ENCODE measurements at places on chromosomes 1 and 21.
A peak's percentile ranks its signal among the peaks of the same experiment; 100 is the strongest.

DNA sequence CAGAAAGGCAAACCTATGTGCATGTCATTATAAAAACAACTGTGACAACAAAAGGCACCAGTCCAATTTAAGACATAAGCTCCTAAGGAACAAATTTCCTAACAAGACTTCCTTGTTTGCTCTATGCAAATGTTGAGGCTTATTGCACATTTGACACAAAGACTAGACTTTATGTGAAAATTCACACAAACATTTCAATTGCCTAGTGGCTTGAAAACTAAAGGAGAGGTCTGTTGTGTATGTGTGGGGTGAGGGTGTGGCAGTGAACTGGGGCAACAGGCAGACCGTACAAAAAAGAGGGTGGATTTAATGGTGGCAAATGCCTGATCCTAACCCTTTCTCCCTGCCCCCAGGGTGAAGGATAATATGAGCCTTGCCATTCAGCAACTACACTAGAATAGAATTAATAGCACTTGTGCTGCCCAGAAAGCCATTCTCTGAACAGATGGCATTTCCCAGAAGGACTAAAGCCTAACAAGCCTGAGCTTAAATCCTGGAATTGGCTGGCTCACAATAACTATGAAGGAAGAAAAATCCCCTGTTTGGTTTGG lies 73.9 kb downstream of the GLUL start:
- no peak for DNase-seq

- no peak for DNase-seq
These were observed 125.2 kb upstream of the ZBTB40 start for GRCh38 chr1:22326372-22326915.

DNA sequence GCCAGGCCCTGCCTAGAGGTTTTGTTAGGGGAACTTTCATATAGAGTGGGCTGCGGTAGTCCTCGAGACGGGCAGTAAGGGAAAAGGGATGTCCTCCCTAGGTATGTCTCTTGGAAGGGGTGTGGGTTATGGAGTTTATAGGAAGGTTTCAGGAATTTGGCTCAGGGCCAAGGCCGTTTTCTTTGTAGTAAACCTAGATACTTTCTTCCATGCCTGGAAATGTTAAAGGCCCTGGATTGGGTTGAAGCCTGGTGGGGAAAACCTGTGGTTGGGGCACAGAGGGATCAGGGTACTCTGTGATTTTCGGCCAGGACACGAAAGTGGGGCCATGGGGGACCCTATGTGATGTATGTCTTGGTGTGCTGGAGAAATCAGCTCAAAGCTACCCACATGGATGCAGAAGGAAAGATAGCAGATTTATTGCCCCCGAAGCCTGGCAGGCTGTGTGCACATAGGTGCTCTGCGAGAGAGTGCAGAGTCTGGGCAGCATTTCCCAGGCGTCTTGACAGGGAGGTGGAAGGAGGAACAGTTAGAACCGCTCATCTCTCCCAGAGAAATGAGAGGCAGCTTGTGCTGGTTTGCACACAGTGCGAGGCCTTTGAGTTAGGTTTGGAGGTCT lies 1.7 kb downstream of the SNAP47 start:
- DNase-seq: no peak

DNA sequence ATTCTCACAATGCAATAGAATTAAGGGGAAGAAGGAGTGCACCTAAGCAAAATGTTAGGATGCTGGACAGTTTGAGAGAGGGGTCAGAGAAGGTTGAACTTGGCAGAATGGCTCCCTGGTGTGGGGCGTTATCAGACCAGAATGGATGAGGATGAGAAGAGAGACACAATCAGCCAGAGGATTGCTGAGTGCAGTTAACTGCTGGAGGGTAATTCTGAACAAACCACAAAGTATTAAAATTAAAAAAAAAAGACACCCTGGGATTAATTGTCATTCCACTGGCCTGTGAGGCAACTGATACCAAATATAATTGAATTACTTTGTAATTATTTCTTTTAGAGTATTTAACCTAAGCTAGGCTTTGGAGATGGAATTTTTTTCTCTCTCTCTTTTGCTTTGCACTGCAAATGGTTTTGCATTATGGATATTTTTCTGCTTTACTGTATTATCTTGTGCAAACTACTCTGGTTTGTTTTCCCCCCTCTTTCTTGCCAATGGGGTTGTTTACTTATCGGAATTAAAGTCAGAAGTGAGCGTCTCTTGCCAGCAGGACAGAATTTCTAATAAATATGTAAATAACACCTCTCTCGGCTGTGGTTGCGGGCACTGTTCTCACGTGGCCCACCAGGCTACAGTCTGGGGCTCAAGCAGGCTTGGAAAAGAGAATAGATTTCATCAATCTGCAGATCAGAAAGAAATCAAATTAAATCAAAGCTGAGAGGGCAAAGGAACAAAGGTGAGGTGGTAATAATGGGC lies 572.9 kb upstream of the CAMK1G start:
- DNase-seq: no peak

DNA sequence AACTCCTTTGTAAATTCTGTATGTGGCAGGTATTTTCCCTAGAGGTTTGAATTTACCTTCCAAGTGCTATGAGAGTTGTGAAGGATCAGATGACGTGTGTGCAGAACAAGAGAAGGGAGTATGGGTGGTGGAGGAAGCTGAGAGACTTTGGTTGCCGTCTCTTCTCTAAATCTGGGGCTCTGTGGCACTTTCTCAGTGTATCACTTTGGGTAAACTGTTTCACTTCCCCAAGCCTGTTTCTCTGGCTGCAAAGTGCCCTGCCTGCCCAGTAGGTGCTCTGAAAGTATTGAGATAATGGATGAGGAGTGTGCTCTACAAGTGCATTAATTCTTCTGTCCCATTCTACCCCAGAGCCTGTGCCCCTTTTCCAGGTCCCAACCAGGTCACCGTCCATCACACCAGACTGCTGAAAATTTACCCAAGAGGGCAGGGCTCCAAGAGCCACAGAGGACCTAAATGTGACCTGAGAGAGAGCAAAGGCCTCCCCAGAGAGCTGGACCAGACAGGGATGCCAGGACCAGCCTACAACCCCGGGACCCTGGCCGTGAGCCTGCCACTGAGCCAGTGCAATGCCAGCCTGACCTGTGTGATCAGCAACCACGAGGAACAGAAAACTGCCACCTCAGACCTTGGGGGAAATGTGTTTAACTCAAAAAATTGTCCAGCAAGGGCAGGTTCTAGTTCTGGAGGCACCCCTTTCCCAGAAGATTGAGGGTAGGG lies 131.6 kb upstream of the ETV3 start:
- no peak for DNase-seq

DNA sequence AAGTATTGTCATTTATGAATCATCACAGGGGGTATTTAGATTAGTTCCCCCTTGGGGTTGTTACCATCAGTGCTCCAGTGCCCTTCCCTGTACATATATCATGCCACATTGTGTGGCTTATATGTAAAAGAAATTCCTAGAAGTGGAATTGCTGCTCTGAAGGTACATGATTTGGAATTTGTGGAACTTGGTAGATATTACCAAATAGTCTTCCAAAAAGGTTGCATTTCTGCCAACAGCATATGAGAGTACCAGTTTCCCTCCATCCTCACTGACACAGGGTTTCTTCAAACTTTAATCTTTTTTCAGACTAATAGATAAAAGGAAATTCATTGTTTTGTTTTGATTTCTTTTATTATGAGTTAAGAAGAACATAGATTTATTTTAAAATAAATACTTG lies 41.3 kb downstream of the AKNAD1 start:
- no peak for DNase-seq

- DNase-seq: peak; percentile 40
These were observed 34.1 kb downstream of the TP53BP2 start for GRCh38 chr1:223811634-223812101.

GRCh38 chr1:82621076-82621475 lies 820.3 kb downstream of the ADGRL2 start:
- no peak for DNase-seq

GRCh38 chr1:204828352-204828850 lies 42.3 kb upstream of the NFASC start:
- peak; percentile 43 for DNase-seq

DNA sequence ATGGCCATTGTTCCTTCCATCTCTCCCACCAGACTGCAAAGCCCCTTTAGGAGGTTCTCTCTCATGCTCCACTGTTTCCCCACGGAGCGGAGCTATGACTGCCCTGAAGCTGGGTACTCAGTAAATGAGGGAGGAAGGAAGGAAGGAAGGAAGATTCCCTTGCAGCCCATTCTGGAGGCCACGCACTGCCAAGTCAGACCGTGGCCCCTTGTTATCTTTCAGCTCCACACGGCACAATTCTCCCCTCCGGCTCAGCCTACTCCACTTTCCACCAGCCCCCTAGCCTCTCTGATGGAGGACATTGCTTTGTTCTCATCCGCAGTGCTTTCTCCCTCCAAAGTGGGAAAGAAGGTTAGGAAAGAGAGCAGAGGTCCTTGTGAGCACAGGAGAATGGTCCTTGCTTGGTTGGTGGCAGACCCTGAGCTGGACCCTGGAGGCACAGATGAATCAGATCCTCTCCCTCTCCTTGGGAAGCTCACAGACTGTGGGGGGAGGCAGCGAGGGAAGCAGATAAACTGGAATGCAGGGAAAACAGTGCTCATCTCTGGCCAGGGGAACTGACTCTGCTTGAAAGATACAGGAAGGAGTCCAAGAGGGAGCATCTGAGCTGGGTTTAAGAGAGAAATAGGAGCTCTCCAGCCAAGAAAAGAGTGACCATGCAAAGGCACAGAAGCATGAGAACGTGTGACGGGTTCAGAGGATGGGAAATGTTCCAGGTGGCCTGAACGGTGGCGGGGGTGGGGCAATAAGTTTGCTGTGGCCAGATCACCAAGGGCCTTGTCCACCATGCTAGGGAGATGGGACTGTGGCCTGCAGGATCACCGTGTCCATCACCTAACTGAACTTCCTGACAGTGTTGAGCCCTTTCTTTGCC lies 52.6 kb downstream of the GLIS1 start:
- no peak for DNase-seq

DNA sequence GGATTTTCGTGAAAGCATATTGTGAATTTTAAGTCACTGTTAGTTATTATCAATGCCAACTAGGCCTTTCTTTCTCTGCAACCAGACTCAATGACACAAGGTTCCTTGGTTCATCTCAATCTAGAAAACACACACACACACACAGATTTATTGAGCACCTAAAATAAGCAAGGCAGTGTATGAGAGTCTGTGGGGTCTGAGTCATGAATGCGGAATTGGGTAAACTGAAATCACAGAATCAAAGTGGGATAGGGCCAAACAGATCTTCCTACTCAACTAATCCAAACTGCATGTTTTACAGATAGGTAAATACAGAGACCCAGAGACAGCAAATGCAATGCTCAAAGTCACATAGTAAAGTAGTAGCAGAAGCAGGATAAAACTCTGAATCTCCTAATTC lies 48.5 kb upstream of the NRDC start:
- no peak for DNase-seq

DNA sequence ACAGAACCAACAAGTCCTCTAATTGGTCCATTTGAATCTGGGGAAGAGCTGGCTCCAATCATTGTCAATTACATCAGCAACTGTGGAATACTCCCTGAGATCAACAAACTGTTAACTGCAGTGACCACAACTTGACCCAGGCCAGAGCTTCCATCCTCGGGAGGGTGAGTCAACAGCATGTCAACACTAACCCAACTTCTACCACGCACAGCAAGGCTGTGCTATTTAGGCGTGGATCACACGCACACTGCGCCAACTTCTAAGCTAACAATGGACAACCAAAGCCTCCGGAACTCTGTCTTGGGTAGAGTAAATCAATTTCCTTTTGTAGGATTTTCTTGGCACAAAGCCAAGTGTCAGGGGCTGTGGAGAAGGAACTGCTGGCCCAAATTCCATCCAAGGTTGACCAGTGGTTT lies 30.4 kb downstream of the APP start:
- DNase-seq: no peak

DNA sequence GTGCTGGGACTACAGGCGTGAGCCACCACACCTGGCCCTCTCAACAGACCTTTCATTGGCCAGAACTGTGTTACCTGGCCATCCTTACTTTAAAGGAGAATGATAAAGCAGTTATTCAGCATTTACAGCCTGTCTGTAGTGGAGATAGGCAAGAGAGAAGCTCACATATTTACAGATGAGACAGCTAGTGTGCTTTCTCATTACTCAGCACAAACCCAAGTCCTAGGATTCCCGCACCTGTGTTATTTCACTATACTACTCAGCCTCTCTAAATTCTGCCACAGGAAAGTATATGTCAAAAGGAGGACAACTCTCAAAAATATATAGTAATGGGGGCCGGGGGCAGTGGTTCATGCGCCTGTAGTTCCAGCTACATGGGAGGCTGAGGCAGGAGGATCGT lies 15.9 kb upstream of the MYOC start:
- no peak for DNase-seq

DNA sequence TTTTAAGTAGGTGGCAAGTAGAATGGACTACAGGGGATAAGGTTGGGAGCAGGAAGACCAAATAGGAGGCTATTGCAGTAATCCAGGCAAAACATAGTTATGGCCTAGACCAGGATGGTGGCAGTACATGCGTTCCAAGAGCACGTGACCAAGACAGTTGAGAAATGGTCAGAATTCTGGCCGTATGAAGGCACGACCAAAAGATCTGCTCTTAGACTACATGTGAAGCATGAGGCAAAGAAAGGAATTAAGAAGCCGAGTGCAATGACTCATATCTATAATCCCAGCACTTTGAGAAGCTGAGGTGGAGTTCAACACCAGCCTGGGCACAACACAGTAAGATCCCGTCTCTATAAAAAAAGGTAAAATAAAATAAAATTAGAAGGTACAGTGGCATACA lies 71.3 kb downstream of the LUZP1 start:
- DNase-seq: no peak

- DNase-seq: no peak
These were observed 20.0 kb upstream of the BRDT start for GRCh38 chr1:91929250-91929649.

DNA sequence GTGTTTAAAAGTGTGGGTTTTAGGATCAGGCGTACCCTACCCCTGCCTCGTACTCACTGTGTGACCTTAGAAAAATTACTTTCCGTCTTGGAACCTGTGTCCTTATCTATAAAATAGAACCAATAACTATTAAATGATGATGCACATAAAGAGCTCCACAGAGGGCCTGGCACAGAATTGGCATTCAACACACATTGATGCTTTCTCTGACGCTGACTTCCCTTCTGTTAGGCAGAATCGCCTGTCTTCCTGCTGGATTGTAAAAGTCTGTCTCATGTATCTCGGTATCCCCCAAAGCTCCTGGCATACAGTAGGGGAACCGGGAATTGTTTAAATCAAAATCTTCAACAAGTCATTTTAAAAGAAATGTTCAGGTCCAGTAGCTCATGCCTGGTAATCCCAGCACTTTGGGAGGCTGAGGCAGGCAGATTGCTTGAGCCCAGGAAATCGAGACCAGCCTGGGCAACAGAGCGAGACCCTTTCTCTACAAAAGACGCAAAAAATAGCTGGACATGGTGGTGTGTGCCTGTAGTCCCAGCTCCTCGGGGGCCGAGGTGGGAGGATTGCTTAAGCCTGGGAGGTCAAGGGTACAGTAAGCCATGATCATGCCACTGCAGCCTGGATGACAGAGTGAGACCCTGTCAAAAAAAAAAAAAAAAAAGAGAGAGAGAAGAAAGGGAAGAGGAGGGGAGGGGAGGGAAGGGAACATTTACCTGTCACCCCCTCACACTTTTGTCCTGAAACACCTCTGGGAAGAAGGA lies 41.3 kb upstream of the FHAD1 start:
- no peak for DNase-seq

GRCh38 chr1:210233495-210234328 lies 1.1 kb downstream of the SERTAD4 start:
- DNase-seq: peak; percentile 53

All from small intestine (tissue), 16 donors.